ENCODE measurements at places on chromosomes 1 and 21.

GRCh38 chr1:87830432-87830978 is 501.8 kb downstream of the LMO4 start:
- no peak for DNase-seq

GRCh38 chr1:215523128-215523861 is 43.8 kb upstream of the KCTD3 start:
- DNase-seq: no peak

GRCh38 chr1:40898431-40898901 is 36.3 kb upstream of the CITED4 start:
- DNase-seq: no peak

DNA sequence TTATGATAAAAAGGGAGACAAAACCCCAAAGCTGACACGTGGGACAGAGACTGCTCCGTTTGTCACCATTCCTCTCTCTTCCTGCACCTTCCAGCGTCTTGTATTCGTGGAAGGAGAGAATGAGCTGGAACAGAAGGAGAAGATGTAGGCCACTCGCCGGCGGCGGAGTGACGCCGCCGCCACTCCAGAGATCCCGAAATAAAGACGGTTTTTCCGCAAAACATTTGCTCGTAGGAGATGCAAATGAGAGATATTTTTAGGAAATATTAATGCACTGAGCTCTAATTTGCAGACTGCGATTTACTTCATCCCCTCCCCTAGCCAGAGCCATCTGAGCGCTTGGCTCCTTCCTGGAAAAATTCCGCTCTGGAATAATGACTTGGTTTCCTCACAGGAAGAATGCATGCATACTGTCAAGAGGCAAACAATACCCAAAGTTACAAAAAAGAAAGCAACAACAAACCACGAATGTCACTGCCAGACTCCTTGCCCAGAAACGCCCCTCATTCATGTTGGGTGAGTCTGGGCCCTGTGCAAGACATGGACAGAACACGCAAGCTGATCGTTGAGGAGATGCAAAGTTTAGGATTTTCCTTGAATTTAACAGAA is 18.0 kb upstream of the ADARB1 start:
- DNase-seq: no peak

- no peak for DNase-seq
Measured at GRCh38 chr1:172071746-172072145, 230.4 kb downstream of the DNM3 start.

All from activated CD8-positive, alpha-beta memory T cell treated with anti-CD3 and anti-CD28 coated beads for 24 hours (primary cell).